Heart left ventricle (tissue), 16 donors: ENCODE measurements at places on chromosomes 4 and X.

DNA sequence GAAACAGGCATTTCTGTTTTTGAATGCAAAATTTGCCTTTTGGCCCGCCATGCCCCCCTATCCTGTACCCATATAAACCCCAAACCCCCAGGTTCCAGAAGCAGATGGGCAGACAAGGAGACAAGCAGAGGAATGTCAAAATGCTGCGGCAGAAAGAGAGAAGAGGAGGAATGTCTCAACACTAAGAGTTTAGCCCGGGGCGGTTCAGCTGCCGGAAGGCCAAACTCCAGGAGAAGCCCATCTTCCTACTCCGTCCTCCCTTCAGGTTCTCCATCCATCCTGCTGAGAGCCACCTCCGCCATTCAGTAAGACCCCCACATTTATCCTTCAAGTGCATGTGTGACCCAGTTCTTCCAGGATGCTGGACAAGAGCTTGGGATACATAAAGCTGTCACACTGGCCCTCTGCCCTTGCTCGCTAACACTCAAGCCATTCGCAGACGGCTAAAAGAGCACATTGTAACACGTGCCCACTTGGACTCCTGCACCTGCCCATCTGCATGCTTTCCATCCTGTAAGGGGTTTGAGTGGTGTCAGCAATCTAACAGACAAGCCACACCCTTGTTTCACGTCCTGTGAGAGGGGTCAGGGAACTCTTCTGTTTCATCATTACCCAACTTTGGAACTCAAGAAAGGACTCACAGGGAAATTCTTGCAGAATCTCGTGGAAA, 31.3 kb downstream of the TLR10 start:
- DNase-seq: no peak
- no peak overlapping the region for H3K4me3 ChIP-seq
- no peaks in the 10 kb centered on the region for H3K27me3 ChIP-seq

- no peak overlapping the region for H3K27ac ChIP-seq
- H3K4me3 ChIP-seq: no peak overlapping the region
- no peak for DNase-seq
- no peaks in the 10 kb centered on the region for H3K27me3 ChIP-seq
- no peaks in the 10 kb centered on the region for H3K36me3 ChIP-seq
- H3K4me1 ChIP-seq: no peaks in the 10 kb centered on the region
Measured at GRCh38 chrX:125096870-125097269, 222.8 kb upstream of the TEX13C start.

DNA sequence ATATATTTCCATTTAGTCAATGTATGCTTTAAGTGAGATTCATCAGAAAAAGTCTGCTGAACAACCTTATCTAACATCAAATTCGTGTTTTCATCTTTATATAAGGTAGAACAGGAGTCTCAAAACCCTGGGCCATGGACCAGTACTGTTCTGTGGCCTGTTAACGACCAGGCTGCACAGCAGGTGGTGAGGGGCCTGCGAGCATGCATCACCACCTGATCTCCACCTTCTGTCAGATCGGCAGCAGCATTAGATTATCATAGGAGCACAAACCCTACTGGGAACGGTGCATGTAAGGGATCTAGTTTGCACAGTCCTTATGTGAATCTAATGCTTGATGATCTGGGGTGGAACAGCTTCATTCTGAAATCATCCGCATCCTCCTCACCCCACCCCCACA, 3.2 kb downstream of the CTSO start:
- H3K27ac ChIP-seq: no peak overlapping the region
- no peaks in the 10 kb centered on the region for H3K4me1 ChIP-seq
- no peak for DNase-seq
- no peak overlapping the region for H3K4me3 ChIP-seq

DNA sequence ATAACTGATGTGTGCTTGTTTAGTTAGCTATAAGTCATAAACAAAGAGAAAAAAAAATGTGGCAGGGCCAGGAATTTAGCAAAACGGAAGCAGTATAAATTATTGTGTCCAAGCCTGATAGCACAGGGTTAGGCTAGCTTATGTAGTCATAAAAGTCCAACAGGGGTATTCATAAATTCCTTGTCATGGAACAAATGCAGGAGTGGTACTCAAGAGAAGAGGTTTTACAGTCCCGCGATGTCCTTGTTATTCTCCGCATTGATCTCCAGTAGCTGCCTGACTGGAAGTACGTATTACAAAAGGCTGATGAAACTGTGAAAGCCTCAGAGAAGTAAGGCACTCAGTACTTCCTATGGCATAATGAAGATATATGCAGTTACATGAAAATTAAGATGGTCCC, 336.9 kb upstream of the TRAM1L1 start:
- H3K4me1 ChIP-seq: no peaks in the 10 kb centered on the region
- no peak overlapping the region for H3K27ac ChIP-seq
- H3K36me3 ChIP-seq: no peaks in the 10 kb centered on the region

- no peak for DNase-seq
- H3K36me3 ChIP-seq: no peaks in the 10 kb centered on the region
- no peaks in the 10 kb centered on the region for H3K27me3 ChIP-seq
- H3K27ac ChIP-seq: no peak overlapping the region
- H3K4me1 ChIP-seq: no peaks in the 10 kb centered on the region
Measured at GRCh38 chrX:84205276-84205675, 17.3 kb upstream of the RPS6KA6 start.

GRCh38 chr4:77665381-77666069, 59.9 kb downstream of the CXCL13 start:
- no peak overlapping the region for H3K27ac ChIP-seq
- H3K4me3 ChIP-seq: no peak overlapping the region
- no peaks in the 10 kb centered on the region for H3K4me1 ChIP-seq
- no peak for DNase-seq
- no peaks in the 10 kb centered on the region for H3K36me3 ChIP-seq
- H3K27me3 ChIP-seq: no peaks in the 10 kb centered on the region

DNA sequence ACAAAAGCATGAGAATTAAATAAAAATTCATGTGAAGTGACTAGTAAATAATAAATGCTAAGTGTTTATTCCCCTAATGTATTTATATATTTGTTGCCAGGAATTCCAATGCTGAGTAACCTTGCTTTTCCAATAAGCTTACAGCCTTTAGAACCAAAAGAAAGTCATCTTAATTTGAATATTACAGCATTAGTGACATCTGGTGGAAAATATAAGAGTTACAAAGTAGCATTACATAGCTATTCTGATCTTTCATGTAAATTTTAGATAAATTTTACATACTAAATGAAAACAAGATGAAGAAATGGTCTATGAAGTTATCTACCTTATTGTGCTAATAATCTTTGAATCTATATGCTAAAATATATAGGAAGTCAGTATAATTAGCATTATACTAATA, 10.4 kb downstream of the MAD2L1 start:
- peaks cover 9% of the 10 kb centered on the region for H3K36me3 ChIP-seq
- H3K4me1 ChIP-seq: no peaks in the 10 kb centered on the region
- no peaks in the 10 kb centered on the region for H3K27me3 ChIP-seq
- H3K27ac ChIP-seq: no peak overlapping the region
- no peak for DNase-seq
- H3K4me3 ChIP-seq: no peak overlapping the region

DNA sequence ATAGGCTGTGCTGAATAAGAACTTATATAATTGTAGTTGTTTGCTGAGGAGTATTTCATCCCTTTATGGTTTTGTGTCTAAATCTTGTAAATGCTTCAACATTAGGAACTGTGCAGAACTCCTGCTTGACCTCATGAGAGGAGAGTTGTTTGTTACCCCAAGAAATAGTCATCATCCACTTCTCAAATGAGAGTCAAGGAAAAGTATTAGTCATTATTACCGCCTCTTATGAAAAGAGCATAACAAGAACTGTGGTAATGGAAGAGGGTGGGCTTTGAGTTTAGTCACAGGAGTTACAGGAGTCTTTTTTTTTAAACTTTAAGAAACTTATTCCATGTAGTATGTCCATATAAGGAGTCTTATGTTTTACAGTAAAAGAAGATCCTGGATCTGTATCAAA, 132.9 kb downstream of the RAP1GDS1 start:
- no peak for DNase-seq
- no peak overlapping the region for H3K27ac ChIP-seq
- no peak overlapping the region for H3K4me3 ChIP-seq
- no peaks in the 10 kb centered on the region for H3K4me1 ChIP-seq
- H3K27me3 ChIP-seq: no peaks in the 10 kb centered on the region

GRCh38 chr4:93730251-93730650, 98.3 kb upstream of the ATOH1 start:
- no peak for DNase-seq
- no peaks in the 10 kb centered on the region for H3K27me3 ChIP-seq
- H3K36me3 ChIP-seq: no peaks in the 10 kb centered on the region
- no peak overlapping the region for H3K4me3 ChIP-seq
- no peaks in the 10 kb centered on the region for H3K4me1 ChIP-seq
- H3K27ac ChIP-seq: no peak overlapping the region

GRCh38 chr4:182192511-182193181, 50.6 kb upstream of the TENM3 start:
- H3K4me1 ChIP-seq: no peaks in the 10 kb centered on the region
- no peak overlapping the region for H3K4me3 ChIP-seq
- H3K27ac ChIP-seq: no peak overlapping the region
- no peak for DNase-seq
- no peaks in the 10 kb centered on the region for H3K36me3 ChIP-seq
- H3K27me3 ChIP-seq: no peaks in the 10 kb centered on the region
